Umbilical cord (tissue), 2 donors: ENCODE measurements at places on chromosomes 11 and 22. TPM values are rescaled to one million over a fixed set of nuclear protein-coding genes. Genes with fewer than 3 reads are reported as not detected.

The FGF19 gene
- 1.4 TPM for total RNA-seq

The TNNI2 gene
- not detected for total RNA-seq

The MICAL2 gene
- 59.9 TPM for total RNA-seq

The CCDC88B gene
- total RNA-seq, result 3.6 TPM

The ADAMTS15 gene
- 10.1 TPM for total RNA-seq

The MUS81 gene
- 38.3 TPM for total RNA-seq
